ENCODE measurements at places on chromosomes 1 and 21.

DNA sequence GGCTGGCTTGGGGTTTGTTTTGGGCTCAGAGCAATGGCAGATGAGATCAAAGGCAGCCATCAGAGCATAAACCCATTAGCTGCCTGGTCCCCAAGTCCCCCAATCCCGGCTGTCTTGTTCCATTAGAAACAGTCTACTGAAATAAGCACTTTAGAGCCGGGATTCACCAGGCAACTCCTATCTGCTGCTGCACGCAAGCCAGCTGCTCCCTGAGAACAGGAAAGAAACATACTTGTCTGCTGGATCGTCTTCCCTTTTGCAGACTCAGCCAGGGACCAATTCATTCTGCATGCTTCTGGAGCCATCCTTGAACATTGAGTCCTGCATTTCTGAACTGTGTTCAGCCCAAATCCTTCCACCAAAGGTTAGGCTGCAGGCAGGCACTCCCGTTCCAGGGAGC, 21.8 kb downstream of the RXRG start:
- DNase-seq: peak; percentile 67

- no peak for DNase-seq
Observed at GRCh38 chr1:12231276-12231595, 1.4 kb downstream of the VPS13D start.

GRCh38 chr1:116231752-116232151, 120.6 kb downstream of the MAB21L3 start:
- no peak for DNase-seq

- DNase-seq: no peak
Observed at GRCh38 chr1:39835935-39836594, 47.2 kb downstream of the TRIT1 start.

DNA sequence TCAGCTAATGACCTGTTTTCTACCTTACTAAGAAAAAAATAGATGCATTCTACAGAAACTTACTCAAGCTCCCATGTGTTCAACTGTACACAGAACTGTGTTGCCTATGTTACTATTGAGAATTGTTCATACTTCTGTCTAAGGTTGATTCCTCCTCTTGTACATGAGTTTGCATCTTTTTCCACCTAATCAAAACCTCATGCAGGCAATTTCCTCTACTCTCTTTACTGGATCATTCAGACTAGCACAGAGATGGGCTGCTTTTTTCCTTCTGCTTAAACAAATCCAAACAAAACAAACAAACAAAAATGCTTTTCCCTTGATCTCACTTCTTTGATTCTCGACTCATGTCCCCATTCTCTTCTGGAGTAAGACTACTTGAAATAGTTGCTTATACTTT, 58.8 kb upstream of the PTGFR start:
- DNase-seq: no peak

DNA sequence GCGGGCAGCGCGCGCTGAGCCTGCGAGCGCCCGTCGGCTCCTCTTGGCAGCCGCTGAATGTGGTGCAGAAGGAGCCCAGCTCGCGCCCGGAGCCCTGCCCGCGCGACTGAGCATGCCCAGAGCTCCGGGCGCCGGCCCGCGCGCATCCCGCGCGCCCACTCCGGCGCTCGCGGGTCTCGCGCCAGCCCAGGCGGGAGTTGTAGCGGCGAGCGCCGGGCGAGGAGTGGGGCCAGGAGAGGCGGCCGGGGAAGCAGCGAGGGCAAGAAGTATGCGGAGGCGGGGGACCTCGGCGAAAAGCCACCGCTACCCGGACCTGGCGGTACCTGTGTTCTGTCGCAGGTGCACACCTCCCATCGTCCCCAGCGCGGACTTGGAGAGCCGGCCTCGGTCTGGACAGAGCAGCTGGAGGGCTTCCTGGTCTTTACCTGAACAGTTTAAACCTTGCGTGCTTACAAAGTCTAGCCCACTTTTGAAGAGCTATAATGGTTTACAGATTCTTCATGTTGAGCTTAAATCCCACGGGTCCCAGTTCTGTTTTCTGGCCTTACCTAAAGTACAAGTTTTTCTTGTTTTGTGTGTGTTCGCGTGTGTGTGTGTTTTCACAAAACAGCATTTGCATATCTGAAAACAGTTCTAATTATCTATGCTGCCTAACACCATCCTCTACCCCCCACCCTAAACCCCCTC, at the start of gene DDAH1:
TSS of gene DDAH1 (minus strand) at position 61 of the 687 bp plus-strand sequence. CDS start 114 bp downstream, outside the sequence.
- DNase-seq: peak; percentile 86
